ENCODE measurements at places on chromosomes 16 and 17.

- DNase-seq = no peak
Observed at GRCh38 chr17:58382108-58382871, 30.3 kb upstream of the SUPT4H1 start.

DNA sequence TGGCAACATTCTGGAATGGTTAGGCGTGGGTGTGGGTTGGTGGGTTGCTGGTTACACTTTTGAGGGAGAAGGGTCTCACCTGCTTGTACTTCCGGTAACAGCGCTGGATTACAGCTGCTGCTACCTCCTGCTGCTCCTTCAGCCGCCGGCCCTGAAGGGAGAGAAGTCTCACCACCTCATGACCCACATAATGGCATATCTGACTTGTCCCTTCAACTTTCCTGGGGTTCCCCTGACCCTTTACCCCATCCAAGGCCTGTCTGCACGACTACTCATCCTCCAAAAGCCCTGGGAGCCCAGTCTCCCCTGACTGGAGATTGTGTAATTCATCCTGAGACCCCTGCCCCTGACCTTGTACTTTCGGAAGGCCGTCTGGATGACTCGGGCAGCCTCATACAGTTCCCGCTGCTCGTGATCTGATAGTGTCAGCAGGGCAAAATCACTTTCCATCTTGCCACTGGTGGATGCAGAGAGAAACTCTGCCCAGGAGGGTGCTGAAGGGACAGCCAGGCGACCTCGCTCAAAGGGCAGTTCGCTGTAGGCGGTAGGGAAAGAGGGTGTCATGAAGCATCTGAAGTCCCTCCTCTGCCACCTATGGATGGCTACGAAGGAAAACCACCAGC is 2.0 kb upstream of the SPAG7 start:
- DNase-seq = no peak

- DNase-seq = no peak
Observed at GRCh38 chr16:31080756-31081419, 6.7 kb downstream of the ZNF646 start.

DNA sequence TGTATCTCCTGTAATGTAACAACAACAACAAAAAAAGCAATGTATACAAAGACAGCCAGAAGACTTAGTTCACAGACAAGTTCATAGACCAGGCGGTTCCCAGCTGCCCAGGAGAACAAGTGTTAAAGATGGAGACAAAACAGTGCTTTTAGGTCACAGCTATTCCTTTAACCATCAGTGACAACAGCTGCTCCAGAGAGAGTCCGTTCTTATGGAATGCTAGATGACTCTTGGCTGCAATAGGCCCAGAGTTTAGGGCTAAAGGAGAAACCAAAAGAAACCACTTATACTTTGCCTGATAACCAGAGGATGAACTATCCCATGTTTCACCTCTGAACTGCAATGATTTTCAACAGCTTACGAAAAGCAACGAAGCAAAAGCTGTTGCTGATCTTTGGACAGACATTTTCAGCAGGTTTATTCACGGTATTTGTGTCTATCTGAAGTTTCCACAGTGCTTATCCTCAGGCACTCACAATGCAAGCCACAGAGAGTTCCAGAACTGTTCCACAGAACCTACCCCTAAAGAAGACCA is 6.0 kb downstream of the ZCCHC14 start:
- no peak for DNase-seq

- DNase-seq = no peak
Observed at GRCh38 chr17:9371019-9371418, 204.6 kb downstream of the STX8 start.

DNA sequence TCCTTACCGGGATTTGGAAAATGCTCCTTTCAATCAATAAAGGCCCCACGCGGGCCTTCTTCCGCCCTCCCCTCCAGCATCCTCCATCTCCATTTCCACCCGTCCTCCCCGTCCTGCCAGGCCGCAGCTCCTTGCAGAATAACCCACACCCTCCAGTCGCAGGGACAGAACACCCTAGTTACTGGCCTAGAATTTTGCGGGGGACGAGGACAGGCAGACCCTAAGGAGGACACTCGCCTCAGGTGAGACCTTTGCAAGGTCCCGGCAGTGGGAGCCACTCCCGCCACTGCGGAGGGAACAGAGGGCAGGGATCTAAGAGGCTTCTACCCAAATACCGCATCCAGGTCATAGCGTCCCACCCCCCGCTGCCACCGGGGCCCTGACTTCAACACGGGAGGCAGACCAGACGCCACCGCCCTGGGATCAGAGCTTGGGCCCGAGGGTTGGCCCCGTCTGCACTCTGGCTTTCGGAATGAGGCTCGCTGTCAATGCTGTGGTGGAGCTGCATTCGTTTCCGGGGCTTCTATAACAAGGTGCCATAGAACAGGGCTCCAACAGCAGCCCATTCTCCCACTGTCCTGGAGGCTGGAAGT is 26.8 kb downstream of the SLC25A10 start:
- DNase-seq = no peak

- peak; percentile 6 for DNase-seq
Observed at GRCh38 chr17:82153745-82154375, 55.8 kb upstream of the FASN start.

GRCh38 chr16:12501707-12502457 is 301.8 kb downstream of the CPPED1 start:
- DNase-seq = no peak

GRCh38 chr16:143047-143446 is 4.6 kb upstream of the NPRL3 start:
- no peak for DNase-seq

DNA sequence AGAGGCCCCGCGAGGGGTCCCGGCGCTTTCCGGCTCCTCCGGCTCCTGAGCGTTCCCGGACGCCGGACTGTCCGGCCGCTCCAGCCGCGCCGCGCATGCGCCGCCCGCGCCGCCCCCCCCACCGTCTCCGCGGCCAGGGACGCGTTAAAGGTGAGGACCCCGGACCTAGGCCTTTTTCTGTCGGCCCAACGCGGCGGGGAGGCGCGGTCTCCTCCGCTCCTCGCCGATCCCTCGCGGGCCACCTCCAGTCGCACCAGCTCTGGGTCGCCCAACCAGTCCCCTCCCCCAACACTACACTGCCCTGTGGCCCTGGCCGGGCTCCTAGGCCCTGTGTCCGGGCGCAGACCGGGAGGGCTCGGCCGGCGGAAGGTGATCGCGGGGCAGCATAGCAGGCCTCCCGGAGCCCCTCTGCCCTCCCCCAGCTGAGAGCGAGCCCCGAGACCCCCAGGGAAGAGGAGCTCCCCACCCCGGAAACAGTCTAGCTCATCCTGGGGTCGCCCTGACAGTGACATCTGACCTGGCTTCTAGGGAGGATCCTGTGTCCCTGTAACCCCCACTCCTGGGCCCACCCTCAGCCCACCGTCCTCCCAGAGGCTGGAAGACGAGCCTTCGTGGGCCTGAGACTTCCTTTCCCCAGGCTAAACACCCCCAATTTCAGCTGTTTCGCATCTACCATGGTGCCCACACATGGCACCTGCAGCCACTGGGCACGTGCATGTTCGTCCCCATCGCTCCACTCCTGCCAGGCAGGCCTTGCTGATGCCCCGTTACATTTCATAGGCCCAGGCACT is 14.7 kb upstream of the BCAR1 start:
- no peak for DNase-seq

DNA sequence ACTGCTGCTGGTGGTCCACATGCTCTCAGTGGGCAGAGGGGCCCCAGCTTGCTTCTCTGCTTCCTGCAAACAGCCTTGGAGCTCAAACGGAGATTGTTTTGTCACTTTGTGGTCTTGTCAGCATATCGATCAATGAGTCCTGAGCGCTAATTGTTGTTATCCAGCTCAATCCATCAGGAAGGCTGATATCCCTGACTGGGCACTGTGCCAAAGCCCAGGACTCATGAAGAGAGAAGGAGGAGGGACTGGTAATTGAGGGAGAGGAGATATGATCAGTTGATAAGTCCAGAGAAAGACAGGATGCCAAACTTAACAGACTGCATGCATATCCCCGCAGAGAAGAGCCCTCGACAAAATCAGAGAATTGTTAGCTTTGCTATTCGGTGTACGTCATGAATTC is 58.6 kb upstream of the DNAH9 start:
- DNase-seq = no peak

DNA sequence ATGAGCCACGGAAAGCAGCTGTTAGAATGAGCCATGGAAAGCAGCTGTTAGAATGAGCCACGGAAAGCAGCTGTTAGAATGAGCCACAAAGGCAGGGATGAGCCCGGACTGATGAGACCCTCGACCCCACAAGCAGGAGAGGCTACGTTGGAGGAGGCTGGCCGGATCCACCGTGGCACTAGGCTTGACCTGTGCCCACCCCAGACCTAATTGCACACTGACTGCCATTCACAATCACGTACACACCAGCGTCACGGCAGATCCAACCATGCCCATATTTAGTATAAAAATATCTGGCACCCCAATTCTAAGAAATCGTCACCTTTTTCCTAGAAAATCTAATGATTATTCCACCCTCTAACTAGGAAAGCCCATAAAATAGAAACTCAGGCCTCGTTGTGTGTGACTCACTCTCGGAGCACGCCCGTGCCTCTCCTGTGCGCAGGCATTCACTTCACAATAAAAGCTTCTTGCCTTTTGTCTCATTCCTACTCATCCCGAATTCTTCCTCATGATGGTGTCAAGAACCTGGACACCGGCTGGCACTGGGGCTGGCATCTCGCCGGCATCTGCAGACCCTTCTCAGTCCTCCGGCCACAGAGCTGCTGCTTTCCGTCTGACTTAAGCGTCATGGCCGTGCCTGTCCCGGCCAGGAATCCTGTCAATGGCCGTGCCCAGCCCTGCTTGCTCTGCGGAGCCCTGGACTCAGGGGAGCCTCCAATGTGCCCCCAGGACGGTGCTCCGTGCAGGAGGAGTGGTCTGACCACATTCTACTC is 5.5 kb upstream of the SECTM1 start:
- DNase-seq = no peak

DNA sequence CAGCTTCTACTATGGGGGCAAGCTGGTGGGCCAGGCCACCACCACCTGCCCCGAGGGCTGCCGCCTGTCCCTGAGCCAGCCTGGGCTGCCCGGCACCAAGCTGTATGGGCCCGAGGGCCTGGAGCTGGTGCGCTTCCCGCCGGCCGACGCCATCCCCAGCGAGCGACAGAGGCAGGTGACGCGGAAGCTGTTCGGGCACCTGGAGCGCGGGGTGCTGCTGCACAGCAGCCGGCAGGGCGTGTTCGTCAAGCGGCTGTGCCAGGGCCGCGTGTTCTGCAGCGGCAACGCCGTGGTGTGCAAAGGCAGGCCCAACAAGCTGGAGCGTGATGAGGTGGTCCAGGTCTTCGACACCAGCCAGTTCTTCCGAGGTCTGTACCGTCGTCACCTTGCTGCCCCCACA is 19.5 kb downstream of the IRF8 start:
- no peak for DNase-seq

DNA sequence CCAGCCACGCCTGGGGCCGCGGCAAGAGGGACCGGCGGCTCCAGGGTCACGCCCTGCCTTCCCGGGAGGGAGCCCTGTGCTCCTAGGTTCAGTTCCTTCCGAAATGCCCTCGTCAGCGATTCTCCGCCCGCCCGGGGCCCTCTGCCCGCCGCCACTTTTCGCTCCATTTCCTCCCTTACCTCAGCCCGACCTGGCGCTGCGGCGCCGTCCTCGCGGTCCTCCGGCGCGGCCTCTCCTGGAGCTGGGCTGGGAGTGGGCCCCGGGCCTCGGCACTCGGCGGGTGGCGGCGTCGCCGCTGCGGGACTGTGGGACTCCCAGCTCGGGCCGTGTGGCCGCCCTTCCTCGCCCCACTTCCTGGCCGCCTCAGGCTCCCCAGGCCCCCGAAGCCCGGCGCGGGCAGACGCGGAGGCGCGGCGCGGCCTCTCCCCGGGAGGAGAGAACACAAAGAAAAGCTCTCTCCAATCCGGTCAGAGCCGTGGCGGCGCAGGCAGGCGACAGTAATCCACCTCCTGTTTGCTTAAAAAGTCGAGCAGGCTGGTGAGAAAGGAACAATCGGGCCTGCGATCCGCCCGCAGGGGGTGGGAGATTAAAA is 1.6 kb downstream of the BAHCC1 start:
- DNase-seq = peak; percentile 43

- no peak for DNase-seq
Observed at GRCh38 chr17:31604936-31605335, 213.5 kb downstream of the RAB11FIP4 start.

DNA sequence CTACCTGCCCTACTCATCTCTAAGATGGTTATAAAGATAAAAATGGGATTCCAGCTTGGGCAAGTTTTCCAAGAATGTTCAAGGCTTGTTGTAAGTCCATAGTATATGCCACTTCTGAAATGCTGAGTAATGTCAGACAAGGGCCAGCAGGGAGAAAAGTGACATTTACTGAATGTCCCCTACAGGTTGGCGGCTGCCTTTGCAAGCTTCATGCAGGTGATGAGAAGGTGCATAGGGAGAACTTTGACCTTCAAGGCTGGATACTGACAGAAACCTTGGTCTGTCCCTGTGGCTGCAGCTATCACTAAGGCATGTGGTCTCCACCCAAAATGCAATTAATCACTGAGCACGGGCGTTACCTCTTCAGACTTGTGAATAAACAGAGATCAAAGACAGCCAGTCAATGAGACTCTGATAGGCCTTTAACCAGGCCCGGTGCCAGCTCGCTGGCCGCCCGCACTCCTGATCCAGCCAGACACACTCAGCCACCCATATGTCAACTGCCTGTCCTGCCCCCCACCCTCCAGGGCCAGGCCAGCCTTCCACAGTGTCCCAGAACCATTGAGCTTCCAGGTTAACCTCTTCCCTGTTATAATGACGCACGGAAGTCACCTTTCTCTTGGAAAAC is 26.8 kb upstream of the AXIN2 start:
- DNase-seq = no peak

DNA sequence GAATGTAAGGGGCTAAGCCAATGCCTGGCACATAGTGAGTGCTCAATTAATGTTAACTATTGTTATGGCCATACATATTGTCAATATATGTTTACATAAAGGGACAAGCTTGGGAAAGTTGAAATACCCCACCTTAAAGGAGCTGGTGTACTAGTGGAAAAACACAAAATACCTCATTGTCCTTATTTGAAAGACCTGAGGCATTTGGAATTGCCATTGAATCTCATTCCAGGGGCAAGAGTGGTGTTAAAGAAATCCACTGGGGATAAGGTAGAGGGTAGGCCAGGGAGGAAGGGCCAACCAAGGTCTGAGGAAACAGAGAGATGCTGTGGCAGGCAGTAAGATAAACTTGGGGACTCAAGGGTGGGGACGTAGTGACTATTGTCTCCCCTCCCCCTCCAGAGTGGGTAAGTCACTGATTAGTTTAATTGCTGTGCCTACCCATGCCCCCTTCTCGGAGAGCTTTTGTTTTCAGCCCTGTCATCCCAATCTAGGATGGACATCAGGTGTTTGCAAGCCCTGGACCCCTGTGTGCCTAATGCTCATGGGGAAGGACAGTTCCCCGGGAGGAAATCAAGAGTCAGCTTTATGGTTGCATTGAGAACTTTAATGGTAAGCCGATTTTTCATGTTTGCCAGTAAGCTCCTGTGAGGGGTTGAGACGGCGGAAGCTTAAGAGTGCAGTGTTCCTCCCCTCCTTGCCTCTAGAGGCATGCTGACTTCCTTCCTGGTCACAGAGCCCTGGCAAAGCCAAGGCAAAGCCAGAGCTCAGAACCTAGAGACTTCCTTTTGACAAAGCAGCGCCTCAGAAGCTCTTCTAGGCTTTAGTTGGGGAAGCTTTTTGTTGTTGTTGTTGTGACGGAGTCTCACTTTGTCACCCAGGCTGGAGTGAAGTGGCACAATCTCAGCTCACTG is 2.5 kb upstream of the HEATR9 start:
- no peak for DNase-seq

Measured in NCI-H1048 (cell line).